ENCODE measurements at places on chromosomes 6 and 20.
A peak's percentile ranks its signal among the peaks of the same experiment; 100 is the strongest.

GRCh38 chr6:105793130-105793529 lies 293.0 kb upstream of the PRDM1 start:
- DNase-seq: no peak

- DNase-seq: no peak
Measured at GRCh38 chr6:105397987-105398386, 4.9 kb downstream of the PREP start.

DNA sequence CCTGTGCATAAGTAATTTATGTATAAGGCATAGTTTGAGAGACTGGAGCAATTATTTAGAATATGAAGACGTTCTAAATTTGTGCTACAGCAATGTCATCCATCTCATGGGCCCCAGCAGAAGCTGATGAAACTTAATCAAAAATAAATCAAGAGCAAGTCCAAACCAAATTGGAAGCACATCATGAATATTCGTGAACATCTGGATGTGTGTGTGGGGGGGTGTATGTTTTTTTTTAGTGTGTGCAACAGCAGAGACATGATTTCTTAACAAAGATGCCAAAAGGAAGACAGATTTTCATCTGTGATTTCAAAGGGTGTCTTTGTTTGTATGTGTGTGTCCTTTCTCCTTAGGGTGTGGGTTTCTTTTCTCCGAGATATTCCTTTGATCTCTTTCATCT lies 58.9 kb downstream of the SASH1 start:
- no peak for DNase-seq

- DNase-seq: no peak
Measured at GRCh38 chr6:1622851-1623768, 13.4 kb downstream of the FOXC1 start.

- DNase-seq: peak; percentile 77
Measured at GRCh38 chr20:14879020-14879697, 541.7 kb upstream of the FLRT3 start.

GRCh38 chr6:170212956-170213636 lies 77.8 kb downstream of the DLL1 start:
- no peak for DNase-seq

GRCh38 chr6:112877134-112878100 lies 530.3 kb downstream of the RFPL4B start:
- DNase-seq: peak; percentile 96

DNA sequence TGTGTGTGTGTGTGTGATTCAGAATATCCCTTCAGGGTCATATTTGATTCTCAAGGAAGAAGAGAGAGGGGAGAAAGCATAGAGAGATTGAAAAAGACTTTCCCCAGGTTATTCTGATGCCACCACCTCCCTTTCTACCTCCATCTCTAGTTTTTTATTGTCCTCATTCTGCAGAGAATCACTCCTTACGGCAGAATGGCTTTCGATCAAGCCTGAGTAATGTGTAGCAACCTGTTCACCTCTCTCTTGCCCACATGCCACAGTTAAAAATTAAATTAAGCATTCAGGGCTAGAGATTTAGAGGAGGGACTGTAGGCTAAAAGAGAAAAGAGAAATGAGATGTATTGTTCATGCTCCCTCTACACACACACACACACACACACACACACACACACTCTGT lies 18.1 kb downstream of the KLHL32 start:
- no peak for DNase-seq

DNA sequence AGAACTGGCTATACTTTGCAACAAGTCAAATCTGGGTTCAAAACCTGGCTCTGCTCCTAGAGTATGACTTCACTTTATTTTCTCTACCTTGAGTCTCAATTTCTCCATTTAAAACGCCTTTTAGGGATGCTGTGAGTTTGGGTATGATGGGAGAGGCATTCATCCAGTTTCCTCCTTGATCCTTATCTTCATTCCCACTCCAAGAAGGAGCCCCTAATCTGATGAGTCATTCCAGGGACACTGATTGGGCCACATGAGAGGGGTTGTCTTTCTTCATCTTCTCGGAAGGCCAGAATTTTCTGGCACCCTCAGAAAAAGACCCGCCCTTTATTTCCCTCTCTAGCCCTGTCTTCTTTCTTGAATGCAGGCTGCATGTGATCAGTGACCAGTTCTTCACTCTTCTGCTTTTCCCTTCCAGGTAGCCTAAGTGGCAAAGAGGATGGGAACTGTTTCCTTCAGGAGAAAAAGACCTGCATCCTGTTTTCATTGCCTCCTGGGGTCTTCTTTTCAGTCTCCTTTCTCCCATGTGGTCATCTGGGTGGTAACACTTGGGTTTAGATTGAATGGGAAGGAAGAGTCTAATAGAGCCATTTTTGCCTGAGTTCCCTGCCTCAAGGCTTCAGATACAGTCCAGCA lies 32.1 kb upstream of the PNRC1 start:
- no peak for DNase-seq

- no peak for DNase-seq
Measured at GRCh38 chr20:63248835-63249591, 5.2 kb downstream of the NKAIN4 start.

DNA sequence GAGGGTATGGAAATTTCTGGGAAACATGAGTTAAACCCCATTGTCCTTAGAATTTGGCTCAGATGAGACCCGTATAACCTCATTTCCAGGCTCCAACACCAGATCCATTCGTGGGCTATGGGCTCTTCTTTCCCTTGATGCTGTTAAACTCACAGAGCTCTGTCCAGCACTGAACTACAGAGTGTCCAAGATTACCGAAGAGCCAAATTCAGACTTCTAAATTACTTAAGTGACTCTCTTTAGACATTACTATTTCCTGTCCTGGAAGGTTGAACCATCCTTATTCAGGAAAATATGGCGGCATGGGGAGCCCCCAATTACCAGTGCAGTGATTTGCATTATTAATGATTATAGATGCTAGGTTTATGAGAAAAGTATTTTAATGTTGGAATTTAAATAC lies 124.9 kb upstream of the EDN1 start:
- DNase-seq: no peak

DNA sequence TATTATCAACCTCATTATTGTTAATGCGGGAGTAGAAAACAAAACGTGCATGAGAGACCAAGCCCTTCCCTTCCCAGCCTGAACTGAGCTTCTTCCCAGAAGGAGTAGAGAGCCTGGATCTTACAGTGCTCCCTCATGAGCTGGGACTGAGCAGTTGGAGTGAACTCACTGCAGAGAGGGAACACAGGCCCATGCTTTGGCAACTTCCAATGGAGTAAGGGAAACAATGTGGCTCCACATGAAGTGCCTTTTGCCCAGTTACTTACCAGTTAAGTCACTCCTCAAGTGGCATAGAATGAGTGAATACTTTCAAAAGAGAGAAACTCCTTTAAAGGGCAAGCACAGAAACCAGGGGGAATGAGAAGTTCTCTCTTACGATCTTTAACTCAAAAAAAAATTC lies 12.4 kb downstream of the FHL5 start:
- no peak for DNase-seq

DNA sequence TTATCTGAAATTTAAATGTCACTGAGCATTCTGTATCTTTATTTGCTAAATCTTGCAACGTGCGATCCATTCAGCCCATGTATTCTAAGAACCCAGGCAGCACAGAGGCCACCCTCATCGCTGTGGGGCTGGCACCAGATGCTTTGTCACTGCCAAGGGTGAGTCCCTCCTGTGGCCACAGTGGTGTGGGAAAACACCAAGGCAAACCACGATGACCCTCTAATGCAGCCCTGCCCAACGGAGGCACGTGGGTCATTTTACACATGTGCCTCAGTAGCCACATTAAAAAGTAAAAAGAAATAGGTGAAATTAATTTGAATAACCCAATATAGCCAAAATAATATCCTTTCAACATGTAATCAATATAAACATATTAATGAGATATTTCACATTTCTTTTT lies 221.7 kb downstream of the UNC5CL start:
- DNase-seq: no peak

GRCh38 chr6:110232450-110232849 lies 52.2 kb downstream of the CDC40 start:
- DNase-seq: peak; percentile 39

DNA sequence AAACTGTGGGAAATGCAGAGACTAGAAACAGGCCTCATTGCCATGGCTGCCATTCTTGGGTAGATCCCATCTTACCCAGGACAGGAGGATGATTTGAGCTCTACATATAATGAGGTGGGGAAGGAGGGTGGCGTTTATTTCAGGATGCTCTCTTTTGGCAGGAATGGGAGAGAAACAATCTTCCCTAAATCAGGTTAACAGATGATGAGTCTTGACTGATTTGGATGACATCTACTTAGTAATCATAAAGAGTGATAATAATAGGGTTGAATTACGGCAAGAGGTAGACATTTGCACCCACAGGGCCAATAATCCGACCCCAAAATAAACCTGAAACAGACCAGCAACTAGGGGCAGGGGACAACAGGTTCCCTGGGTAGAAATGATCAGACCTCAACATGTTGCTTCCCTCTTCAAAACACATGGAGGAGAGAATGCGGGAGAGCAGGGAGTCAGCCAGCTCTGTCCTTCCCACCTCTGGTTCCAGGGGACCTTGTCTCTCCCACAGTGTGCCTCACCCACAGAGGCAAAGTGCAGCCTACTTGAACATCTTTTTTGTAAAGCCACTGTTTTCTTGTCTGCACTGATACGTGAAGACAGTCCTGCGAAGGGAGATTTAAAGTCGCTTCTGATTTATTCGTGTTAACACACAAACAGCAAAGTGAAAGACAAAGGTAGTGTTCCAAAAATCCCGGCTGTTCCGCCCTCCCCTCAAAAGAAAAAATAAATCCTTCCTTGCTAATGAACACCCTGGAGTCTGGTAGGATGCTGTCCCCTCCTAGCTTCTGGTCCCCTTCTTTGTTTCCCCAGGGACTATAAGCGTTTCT lies 3.9 kb downstream of the FOXQ1 start:
- DNase-seq: no peak

GRCh38 chr6:40376113-40376650 lies 211.0 kb downstream of the LRFN2 start:
- DNase-seq: no peak

GRCh38 chr6:73942592-73943186 lies 246.7 kb downstream of the CD109 start:
- DNase-seq: peak; percentile 12

DNA sequence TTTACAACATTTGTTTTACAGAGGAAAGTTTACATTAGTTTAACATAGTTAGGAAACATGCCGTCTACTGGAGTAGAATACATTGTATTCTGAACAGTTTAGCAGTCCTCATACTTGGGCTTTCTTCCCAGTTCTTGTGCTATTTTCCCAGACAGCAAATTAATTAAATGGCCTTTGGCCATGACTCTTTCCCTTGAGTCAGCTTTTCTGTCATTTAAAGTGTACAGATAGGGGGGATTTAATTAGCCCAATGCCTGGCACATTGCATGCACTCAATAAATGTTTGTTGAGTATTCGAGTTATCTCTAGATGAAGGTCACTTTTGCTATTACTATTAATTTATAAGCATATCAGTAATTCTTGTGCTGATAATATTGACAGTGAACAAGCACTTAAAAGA lies 1.6 kb downstream of the TMEM244 start:
- peak; percentile 64 for DNase-seq

DNA sequence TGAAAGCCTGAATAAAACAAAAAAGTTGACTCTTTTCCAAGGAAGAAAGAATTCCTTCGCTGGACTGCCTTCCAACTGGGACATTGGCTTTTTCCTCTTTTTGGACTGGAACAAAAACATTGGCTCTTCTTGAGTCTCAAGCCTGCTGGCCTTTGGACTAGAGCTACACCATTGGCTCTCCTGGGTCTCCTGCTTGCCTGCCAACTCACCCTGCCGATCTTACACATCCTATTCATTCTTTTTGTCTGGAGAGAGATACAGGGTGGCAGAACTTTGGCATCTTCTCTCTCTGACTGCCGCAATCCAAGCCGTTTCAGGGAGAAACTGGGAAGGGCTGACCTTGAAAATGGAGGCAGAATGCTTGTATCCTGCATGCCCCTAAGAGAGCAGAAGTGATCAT lies 20.2 kb downstream of the DDO start:
- no peak for DNase-seq

DNA sequence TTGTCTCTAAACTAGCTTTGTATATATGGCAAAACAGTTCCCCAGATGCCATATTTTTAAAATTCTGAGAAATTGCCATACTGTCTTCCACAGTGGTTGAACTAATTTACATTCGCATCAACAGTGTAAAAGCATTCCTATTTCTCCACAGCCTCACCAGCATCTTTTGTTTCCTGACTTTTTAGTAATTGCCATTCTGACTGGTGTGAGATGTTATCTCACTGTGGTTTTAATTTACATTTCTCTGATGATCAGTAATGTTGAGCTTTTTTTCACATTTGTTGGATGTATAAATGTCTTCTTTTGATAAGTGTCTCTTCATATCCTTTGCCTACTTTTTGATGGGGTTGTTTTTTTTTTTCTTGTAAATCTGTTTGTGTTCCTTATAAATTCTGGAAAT lies 1222.7 kb upstream of the CITED2 start:
- DNase-seq: peak; percentile 24

DNA sequence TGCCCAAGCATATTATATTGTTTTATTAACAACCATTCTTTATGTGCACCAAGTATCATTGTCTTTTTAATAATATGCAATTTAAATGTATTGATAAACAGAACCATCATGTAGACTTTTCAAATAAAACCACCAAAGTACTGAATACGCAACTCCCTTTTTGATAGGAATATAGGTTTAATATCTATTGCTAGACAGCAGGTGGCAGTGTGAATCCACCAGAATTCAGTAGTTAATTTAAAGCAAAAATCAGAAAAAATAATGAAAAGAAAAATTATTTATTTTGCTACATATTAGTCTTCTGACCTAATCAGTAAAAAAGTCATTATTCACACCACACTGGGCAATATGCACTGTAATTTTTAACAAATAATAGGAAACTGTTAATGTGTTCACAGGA lies 143.7 kb downstream of the KLHL32 start:
- DNase-seq: peak; percentile 12

DNA sequence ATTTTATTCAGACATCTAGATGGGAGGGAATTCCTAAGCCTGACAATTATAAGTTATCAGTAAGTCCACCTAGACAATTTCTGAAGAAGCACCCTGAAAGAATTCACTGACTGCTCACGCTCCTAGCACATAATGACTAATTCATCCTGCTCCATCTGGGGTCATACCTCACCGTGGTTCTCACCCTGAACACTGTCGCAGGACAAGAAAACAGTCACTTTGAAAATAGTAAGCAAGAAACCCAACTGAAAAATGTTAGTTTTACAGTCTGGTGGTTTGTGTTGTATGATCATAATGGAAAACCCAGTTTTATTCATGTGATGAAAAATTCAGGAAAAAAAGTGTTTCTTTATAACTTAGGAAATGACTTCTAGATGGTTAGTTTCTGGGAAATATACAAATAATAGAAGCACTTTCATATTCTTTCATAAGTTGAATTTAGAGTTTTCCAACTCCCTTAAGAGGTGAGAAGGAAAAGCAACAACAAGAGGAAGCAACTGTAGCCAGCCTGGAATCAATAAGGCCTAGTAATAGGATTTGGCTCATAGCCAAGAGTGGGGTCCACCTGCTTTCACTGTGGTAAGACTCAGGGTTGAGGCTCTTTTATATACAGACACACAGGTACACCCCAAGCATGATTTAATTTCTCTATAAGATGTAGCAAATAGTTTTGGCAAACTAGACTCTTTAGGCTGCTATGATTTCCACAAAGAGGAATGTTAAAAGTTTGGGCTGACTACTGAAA lies 94.1 kb downstream of the HIVEP2 start:
- peak; percentile 58 for DNase-seq

- peak; percentile 98 for DNase-seq
Measured at GRCh38 chr20:38073307-38074071, 39.9 kb downstream of the RPRD1B start.

GRCh38 chr6:157063923-157064322 lies 259.4 kb downstream of the TMEM242 start:
- no peak for DNase-seq
